Stimulated activated naive CD8-positive, alpha-beta T cell treated with anti-CD3 and anti-CD28 coated beads, Interleukin-15, amount 100 ng/mL, for 72 hours (primary cell): ENCODE measurements at places on chromosomes 16 and 17.

DNA sequence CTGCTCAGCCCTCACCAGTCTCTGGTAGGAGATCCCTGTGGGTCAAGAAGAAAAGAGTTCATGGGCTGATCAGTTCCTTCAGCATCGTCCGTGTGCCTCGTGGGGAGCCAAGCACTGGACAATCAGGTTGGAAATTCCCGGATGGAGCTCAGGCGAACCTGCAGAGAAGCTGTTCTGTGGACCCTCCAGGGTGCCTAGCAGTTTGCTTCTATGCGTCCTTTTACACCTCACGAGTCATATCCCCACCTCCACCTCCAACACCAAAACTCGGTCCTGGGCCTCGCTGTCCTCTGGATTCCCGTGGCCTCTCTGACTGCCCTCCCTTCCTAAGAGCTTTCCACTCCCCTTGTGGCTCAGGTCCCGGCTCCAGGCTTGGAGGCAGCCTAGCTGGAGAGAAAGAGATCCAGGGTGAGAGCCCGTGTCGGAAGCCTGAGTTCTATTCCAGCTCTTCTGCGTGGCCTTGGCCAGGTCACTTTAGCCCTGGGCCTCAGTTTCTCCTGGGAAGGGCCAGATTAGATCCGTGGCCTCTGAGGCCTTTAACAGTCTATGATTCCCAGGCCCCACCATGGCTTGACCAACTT is 26.2 kb upstream of the PIK3R6 start:
- DNase-seq = no peak

GRCh38 chr17:69818467-69818866 is 256.6 kb upstream of the KCNJ16 start:
- no peak for DNase-seq

DNA sequence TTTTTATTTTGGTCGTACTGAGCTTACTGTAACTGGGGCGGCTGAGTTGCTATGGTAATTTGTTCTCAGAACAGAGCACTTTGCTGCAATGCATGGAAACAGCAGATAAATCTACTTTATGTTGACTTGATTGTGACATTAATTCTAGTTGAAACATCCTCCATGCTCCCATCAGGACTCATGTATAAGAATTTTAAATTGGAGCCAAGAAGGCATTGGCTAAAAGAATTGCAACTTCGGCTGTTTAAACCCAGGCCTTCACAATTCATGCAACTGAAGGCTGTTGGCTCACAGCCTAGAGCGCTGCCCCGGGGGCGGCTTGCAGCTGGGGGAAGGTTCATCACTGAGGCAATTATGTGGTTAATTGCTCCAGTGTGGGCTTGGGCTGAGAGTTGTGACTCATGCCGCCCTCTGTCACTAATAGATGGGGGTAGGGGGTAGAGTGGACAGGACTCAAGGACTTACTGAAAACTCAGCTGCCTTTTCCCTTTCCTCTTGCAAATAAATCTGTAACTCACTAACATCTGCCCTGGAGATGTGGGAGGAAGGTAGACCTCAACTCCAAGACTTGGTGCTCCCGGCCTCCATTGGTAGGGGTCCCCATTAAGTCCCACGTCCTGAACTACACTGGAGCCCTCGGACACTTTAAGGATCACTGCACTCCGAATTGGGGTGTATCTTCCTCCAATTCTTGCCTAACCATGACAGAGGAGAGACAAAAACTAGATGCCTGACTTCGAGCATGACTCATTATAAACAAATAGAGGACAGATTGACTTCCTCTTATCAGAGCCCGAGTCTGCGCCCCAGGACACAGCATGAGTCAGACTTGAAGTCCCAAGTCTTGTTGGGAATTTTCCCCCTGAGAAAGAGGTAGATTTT is 37.5 kb downstream of the ERCC4 start:
- peak; percentile 15 for DNase-seq

DNA sequence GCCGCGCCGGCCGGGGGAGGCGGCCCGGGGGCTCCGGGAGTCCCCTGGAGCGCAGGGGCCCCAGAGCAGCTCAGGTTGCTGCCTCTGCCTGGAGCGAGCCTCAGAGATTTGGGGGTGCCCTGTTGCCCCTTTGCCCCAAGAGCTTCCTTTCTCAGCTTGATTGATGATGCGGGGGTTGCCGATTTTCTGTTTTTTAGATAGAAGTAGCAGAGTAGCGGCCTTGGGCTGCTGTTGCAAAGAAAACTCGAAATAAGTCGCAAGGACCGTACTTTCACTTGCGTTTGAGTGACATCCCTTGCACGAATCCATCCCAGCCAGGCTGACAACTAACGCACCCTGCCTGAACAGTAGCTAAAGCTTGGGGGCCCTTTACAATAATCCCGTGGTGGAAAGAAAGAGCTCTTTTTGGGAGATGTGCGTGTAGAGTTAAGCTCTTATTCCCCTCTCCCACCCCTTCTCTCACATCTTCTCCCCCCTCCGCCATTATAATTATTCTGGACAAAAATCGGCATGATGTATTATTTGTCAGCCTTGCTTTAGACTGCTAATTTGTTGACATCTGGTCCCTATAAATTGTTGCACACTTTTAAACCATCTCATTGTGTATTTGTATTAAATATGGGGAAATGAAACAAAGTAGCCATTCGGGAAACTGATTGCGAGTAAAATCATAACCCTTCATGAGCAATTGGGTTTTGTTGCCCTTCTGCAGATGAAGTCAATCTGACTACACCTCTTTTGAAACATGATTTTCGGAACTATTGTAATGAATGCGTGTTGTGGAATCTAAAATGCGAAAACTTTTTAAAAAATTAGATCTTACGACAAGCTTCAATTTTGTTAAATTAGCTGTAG is 873 bp downstream of the USP10 start:
- peak; percentile 45 for DNase-seq

GRCh38 chr16:82755570-82756282 is 129.0 kb downstream of the CDH13 start:
- DNase-seq = no peak

GRCh38 chr17:58944166-58944565 is 162.5 kb downstream of the TRIM37 start:
- no peak for DNase-seq

DNA sequence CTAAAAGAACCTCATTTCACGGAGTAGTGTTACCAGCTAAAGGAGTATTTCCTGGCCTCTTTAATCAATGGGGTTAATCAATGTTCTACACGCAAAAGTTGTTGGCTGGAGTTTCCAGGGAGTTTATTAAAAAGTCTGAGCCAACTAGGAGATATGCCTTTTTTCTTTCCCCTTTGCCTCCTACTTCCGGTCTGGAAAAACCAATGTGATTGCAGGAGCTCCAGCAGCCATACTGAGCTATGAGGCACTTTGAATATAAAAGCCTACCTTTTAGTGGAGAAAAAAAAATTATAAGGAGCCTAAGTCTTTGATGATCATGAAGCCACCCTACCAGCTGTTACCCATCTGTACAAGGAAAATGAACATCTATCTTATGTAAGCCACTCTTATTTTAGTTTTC is 17.9 kb upstream of the ERCC4 start:
- no peak for DNase-seq

DNA sequence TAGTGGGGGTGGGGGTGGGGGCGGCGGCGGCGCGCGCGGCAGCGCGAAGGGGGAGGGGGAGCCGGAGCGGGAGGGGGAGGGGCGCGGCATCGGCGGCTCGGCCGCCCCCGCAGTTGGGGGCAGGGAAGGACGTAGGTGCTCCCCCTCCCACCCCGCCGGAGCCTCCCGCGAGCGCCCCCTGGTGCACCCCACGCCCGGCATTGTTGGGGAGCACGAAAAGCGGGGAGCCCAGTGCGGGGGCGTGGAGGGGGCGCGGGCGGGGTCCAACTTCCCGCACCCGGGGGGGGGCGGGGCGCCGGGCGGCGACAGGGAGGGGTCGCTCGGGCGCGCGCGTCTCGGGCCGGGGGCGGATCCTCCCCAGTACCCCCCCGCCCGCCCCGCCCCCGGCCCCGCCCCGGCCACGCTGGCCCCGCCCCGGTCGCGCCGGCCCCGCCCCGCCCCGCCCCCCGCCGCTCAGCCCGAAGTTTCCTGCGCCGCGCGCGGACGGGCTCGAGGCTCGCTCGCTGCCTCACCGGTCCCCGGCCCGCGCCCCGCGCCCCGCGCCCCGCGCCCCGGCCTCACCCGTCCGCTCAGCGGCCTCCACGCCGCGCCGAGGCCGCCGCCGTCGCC is at the start of gene CACNA1H:
TSS of gene CACNA1H (plus strand) at position 456 of the 609 bp plus-strand sequence. CDS start 632 bp downstream, outside the sequence.
- peak; percentile 55 for DNase-seq

DNA sequence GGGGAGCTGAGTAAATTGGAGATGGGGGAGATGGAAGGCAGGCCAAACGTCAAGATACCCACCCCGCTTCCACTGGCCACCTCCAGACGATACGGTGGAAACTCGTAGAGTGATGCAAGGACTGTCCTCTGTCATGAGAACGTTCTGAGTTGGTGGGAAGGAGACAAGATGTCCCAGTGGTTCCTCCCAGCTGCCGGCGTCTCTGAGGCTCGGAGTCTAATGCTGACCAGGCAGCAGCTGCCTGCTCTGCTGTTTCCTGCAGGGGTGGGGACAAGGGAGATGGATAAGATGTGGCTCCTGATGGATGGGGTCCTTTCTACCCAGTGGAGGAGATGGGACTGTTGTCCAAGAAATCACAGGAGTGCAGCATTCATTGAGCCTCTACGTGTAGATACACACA is 28.2 kb upstream of the C1QL1 start:
- no peak for DNase-seq

DNA sequence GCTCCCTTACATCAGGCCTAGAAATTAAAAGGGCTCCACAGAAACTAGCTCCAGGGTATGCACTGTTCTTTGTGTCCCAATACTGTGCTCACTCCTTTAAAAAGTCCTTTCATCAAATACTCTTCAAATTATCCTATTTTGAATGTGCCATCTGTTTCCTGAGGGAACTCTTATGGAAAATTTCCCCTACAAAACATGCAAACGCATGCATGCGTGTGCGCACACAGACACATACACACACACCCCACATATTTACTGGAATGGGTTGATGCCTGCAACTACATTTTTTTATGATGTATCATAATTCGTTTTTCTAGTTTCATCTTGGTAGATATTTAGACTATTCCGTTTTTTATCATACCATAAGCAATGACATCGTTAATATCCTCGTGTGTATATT is 351.2 kb upstream of the KIF2B start:
- DNase-seq = no peak

GRCh38 chr17:40562838-40563219 is 2.4 kb downstream of the CCR7 start:
- no peak for DNase-seq

DNA sequence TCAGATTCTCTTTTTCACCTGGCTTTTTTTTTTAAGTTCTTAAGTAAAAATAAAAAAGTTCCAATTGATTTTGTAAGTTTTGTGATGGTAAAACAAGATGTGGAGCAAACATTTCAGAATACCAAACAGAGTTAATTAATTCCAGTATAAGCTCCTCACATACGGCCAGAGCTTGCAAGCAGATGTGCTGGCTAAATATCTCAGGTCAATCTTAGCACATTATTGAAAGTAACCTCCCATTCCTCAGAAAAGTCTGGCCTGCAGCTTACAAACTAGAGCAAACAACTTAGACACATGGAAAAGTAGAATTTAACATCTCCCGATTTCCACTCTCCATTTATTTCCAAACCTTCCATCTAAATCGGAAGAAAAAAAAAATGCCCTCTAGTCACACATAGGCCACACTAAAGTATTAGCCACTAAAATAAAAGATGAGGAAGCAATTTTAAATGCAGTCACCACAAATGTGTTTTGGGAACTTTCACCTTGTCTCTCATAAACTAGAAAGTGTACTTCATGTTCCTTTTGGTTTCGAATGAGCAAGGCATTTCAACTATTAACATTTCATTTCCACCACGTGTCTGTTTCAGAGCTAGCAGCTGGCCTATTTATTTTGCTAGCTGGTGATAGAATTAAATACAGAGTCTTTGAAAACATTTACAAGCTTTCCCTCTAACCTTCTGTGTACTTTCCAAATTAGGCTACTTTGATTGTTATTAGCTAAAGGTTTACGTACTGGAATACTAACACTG is 143.3 kb downstream of the STX8 start:
- no peak for DNase-seq

DNA sequence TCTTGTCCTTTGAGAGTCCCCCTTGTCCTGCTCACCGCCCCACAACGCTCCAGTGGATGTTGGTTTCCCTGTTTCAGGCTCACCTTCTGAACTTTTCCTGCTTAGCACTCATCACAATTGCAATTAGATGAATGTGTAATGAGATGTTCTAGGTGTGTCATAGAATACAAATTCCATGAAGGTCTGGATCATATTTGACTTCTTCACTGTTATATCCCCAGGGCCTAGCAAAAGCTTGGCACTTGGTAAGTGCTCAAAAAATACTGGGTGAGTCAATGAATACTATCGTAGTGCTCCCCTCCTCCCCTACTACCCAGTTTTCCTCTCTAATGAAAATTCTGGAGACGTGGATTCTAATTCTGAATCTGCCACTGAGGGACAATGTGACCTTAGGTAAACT is 33.1 kb downstream of the DNAH3 start:
- DNase-seq = no peak

GRCh38 chr16:77064037-77064436 is 127.0 kb upstream of the MON1B start:
- no peak for DNase-seq

GRCh38 chr16:67971111-67971510 is 2.7 kb upstream of the SLC12A4 start:
- DNase-seq = no peak

DNA sequence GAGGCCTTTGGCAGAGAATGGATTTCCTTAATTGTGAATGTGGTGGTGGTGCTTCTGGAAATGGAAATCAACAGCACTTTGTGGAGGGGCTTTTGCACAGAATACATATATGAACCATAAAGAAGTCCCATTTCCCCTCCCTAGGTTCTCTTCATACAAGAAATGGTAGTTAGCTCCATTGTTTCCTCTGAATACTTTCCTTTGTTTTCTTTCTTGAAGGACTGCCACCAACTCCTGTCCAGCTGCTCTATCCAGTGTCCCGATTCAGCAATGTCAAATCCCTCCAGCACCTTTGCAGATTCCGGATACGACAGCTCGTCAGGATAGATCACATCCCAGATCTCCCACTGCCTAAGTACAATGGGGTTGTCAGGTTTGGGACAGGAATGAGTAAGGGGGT is 33.2 kb upstream of the ARHGAP23 start:
- no peak for DNase-seq

DNA sequence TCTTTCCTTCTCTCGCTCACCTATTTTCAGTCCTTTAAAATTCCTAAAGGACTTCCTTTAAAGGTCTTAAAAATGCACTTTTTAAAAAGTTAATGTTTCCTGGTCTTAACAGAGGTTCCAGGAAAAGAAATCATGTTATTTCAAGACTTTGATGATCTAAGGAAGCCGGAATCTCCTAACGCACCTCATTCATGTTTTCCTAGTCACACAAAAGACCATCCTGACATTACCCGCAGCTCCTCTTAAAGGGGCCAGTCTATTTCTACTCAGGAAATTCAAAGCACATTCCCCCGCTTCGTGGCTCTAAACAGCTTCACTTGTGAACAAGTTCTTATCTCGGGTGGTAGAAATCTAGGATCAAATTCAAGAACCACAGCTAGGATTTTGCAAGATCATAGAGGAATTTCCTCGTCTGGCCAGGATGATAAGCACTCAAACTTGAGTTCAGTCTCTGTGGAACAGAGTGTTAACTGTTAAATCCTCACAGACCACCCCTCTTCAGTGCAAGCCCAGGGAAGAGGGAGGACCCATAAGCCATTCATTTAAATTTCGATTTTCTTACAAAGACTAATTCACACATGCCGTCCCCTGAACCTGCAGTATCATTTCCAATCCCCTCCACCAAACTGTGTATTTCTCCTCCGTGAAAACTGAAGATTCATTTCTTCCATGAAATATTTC is 137.1 kb upstream of the AXIN2 start:
- DNase-seq = no peak

- no peak for DNase-seq
These were observed 6.6 kb upstream of the EFCAB13 start for GRCh38 chr17:47317119-47317518.
